NCI-H1105 (cell line): ENCODE measurements at places on chromosomes 2 and 18.

DNA sequence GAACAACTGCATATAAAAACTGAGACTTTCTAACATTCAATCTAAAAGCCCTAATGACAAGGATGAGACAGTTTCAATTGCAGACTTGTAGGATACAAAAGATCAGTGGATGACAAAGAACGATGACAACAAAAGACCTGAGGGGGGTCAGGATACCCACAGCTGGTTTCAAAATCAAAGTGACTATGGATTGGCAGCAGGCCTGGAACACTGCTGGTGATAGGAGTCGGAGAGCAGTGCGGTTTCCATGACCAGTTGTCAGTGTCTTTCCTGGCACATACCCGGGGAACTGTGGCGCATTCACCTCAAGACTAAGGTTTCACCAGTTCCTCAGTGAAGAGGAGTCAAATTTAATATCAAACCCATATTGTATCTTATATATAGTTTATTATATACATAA is 42.0 kb downstream of the EHD3 start:
- DNase-seq, result no peak

DNA sequence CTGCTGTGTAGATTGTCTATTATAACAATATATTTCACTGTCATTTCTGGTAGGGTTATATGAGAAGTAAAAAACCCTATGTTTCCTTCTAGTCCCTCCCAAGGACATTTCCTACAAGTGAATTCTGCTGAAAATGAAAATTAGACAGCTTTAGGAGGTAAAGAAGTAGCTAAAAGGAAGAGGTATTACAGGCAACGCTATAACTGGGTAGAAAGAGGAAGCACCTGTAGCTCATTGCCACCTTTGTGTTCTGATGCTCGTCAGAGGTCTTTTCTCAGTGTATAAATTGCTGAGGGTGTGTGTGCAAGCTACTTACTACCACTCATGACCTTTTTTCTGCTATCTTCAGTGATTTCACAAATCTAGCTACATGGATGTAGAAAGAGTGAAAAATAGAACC is 1.4 kb downstream of the DNAJC10 start:
- no peak for DNase-seq

DNA sequence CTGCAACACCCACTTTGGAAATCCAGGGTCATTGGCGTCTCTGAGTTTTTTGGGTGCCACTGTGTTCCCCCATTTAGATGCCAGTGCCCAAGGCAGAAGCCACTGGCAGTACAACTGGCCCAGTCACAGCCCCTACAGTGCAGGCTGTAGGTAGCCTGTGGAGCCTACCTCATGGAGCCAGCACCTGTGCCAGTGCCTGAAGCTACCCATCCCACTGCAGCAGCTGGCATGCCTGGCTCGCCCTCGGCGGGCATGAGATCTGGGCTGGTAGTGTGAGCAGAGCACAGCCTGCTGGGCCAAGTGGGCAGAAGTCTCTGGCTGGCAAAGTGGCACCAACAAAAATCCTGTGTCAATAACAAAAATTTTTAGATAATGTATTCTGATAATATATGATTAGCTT is 1111.4 kb upstream of the NXPH2 start:
- no peak for DNase-seq

DNA sequence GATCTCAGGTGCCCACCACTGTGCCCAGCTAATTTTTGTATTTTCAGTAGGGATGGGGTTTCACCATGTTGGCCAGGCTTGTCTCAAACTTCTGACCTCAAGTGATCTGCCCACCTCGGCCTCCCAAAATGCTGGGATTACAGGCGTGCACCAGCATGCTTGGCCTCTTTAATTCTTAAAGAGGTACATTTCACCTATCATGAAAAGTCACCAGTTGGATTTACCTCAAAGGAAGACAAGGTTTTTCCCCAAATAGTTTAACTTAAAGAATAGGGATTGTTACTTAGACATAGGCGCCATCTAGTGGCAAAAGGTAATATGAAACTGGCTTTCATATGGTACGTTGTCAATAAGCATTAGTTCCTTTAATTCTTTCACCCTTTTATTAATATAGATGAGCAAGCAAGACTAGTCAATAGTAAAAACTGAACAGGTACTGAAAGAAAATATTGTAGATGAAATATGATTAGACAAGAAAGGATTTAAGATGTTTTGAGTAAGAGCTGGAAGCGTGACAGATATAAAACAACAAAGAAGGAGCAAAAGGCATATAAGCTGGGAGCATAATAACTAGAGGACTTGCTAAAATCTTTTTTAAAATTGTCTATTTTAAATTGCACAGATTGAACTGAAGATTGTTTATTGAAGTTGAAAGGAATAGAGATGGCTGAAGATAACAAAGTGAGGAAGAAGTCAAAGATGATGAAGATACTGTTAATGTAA is 35.0 kb upstream of the PSMD14 start:
- peak; percentile 46 for DNase-seq

GRCh38 chr2:7262727-7263126 is 345.5 kb downstream of the RNF144A start:
- DNase-seq, result no peak

- DNase-seq, result peak; percentile 68
These were observed 12.1 kb upstream of the RHOB start for GRCh38 chr2:20434588-20435294.

DNA sequence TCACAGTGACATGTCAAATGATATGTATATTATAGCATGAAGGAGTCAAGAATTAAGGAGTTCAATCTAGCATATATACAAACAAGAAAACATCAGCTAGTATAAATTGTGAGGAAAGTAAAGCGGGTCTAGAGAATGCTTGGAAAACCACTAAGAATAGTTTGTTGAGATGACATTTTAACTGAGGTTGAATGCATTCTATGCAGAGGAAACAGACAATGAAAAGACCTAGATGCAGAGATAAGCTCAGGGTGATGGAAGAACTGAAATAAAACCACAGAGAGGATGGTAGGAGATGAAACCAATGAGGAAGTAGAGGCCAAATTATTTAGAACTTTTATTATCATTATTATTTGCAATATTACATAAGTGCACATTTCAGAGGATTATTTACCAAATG is 803.6 kb upstream of the FANCL start:
- DNase-seq, result no peak

DNA sequence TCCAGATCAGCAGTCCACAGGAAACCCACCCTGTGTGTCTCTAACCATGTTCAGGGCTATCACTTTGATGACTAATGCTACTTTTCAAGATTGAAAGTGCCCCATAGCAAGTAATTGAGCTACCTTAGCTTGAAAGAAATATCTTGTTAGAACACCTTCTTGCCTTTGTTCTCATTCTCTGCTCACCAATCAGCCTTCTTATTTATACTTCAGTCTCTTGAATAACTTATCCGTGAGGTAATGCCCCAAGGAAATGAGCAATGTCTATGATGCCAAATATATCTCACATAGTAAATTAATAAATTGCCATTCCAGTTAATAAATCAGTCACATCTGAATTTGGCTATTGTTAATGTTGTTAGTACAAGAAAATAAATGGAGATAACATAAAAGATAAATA is 141.6 kb downstream of the WDPCP start:
- DNase-seq, result no peak

DNA sequence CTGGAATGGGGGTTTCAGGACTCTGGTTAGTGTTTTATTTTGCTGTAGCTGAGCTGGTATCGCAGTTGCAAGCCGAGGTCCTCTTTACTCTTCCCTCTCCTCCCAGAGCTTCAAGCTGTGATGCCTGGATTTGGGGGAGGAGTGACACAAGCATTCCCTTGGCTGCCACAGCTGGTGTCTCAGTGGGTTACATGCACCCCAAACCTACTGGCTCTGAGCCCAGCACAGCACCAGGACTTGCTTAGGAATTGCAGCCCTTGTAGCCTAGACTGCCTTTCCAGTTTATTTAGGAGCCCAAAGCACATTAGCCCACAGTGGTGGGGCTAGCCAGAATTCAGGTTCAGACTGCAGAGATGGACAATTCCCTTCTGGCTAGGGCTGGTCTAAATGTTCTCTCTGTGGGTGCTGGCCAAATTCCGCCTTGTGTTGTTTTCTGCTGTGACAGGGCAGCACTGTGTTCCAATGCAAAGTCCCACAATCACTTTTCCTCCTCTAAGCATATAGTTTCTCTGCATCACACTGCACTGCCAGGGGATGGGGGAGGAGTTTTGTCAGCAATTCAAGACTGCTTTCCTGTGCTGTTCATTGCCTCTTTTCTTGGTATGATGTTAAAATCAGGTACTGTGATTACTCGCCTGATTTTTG is 122.8 kb downstream of the SLC4A10 start:
- no peak for DNase-seq

DNA sequence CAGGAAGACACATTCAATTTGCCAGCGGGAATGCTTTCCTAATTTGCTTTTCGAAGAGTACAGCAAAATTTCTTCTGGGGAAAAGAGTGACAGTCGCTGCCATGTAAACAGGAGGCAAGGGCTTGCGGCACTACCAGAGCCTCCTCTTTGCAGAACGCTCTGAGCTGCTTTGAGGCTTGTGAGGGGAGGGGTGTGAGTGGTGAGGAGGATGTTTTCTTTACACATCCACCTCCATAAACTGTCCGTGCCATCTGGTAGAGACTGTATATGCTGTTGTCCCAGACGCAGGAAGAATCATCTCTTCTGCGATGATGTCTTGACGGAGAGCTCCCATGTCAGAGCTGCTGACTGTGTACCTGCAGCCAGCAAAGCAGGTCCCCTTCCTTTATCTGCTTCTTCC is 138.0 kb downstream of the SOCS6 start:
- no peak for DNase-seq

GRCh38 chr2:52465287-52465686 is 1302.3 kb upstream of the CHAC2 start:
- no peak for DNase-seq

DNA sequence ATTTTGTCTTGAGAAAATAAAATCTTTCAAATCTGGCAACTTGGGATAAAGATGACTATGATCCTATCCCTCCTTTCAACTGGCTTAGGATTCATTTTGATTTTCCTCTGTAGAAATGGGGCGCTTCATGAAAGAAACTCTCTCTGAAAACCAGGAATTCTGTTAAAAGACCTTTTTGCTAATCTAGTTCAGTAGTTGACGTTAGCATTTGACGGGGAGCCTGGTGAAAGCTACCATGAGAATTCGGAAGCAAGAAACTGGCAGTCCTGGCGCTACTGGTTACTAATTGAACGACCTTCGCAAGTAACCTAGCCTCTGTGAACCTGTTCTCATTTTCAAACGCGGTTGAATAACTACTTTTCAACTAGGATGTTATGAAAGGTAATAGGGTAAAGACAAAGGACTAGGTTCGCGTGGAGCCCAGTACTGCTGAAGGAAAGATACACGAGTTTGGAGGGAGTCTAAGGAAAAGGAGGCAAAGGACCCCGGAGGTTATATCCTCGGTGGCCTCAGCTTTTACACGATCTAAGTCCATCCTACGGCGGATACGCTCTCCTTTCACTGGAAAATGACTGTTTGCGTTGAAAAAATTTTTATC is 604 bp upstream of the STK11IP start:
- DNase-seq, result no peak

DNA sequence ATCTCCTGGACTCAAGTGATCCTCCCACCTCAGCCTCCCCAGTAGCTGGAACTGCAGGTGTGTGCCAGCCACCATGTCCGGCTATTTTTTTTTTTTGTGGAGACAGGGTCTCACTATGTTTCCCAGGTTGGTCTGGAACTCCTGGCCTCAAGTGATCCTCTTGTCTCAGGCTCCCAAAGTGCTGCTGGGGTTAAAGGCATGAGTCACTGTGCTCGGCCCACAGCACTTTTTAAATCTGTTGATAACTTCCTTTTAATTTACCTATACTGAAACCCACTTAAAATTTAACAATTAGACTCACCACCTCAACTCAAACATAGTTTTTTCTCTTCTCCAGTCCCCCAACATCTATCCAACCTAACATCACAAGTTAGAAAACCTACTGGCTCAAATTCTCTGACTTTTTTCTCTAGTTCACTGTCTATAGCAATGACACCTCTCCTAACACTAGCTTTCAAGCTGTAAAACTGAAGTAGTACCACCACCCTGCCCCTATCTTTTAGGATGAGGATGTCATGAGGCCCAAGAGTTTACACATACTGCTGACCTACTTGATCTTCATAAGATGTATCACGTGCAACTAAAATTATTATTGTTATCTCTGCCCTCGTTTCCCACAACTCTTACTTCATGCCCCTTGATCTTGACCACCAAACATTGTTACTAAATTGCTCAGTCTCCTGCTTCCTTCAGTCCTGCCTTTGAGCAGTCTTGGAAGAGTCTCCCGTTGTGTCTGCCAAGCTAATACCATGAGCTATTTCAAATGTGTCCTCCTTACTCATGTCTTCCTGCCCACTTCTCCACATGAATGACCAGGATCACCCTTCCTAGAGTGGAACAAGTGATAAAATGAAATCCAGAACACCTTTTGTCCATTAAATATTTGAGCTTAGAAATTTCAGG is 142.3 kb upstream of the ZFP36L2 start:
- no peak for DNase-seq

- peak; percentile 50 for DNase-seq
These were observed at the start of gene MAL for GRCh38 chr2:95025406-95026319. TSS of gene MAL (plus strand) at chr2:95025708. CDS start at chr2:95025793, 85 bp downstream.

GRCh38 chr2:148876595-148877402 is 1.8 kb downstream of the KIF5C start:
- peak; percentile 95 for DNase-seq

DNA sequence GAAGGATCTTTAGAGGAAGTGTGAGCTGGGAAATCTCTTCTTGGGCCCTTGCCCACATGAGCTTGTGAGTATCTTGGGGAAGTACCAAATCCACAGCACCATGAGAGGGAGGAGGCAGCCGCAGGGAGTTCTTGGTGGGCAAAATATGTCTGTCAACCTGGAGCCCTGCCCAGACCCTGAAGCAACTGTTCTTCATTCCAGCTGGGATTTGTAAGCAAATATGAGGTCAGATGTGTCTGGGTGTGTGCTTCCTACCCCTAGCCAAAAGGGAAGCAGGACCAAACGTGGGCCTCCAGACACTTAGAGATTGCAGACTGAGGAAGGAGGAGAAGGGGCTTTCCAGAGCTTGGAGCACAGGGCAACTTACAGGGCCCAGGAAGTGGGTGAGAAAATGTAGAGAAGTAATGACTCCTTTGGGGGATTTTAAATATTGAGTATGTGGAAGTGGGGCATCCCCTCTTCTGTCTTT is 41.9 kb downstream of the TMEM247 start:
- DNase-seq, result no peak

DNA sequence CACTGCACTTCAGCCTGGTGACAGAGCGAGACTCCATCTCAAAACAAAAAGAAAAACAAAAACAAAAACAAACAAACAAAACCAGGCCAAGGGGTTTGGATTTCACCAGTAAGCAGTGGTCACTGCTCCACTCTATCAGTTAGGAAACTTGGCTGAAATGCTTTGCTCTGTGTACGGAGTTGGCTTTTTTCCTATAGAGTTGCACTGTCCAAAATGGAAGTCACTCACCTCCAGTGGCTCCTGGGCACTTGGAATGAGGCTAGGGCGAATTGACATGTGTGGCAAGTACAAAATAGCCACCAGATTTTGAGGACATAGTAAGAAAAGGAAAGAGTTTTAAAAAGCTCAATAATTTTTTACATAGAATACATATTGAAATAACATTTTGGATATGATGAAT is 228.7 kb downstream of the LOXHD1 start:
- DNase-seq, result no peak

DNA sequence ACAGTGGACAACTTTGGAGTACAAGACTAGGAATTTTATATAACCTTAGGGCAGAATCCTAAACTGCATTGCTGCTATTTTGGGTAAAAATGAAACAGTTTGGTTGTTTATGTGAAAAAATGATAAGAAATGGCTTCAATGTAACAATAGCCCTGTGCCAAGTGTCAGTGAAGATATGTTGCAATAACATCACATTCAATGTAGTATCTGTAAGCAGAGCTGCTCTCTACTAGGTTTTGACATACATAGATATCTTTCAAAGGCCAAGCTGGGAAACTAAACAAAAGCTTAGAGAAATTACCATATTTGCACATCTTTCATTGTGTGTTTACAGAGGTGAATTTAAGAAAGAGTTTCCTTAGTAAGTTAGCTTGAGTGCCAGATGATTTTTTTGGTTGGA is 135.0 kb upstream of the DOK6 start:
- no peak for DNase-seq
